ENCODE measurements at places on chromosomes 3 and 15. TPM values are rescaled to one million over a fixed set of nuclear protein-coding genes. Genes with fewer than 3 reads are reported as not detected.

Gene GPR176
- total RNA-seq: 0.13 TPM

Gene IL16
- total RNA-seq: 200 TPM

Gene PPP1R14D
- total RNA-seq: not detected

Gene PLA2G4F
- total RNA-seq: not detected
